ENCODE measurements at places on chromosomes 1 and 21.

DNA sequence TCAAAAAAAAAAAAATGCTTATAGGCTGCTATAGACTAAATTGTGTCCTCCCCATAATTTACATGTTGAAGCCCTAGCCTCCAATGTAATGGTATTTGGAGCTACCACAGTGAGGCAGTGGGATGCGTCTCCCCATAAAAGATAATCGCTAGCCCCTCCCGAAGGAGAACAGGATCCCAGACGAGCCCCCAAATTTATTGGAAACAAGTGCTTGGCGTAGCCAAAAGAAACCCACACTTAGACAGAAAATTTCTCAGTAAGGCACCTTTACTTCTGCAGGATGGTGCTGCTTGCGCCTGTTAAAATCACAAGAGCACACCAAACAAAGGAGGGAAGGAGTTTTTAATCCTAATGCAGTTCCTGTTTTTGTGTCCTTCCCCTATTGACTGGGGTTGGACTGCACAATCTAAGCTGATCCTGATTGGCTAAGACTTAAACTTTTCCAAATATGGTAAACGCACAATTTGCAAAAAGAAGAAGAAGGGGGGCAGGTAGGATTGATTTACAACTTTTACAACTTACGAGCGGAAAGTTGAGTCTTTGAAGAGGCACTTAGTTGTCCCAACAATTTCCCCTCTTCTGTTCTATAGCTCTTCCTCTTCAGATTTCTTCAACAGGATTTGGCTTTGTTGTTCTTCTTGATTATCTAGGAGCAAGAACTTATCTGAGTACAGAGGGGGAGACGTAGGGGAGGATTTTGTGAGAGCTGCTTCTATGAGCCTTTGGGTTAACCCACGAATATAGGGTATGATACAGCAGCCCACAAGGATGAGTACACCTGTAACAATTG, 3.0 kb upstream of the IPP start:
- no peak for DNase-seq

DNA sequence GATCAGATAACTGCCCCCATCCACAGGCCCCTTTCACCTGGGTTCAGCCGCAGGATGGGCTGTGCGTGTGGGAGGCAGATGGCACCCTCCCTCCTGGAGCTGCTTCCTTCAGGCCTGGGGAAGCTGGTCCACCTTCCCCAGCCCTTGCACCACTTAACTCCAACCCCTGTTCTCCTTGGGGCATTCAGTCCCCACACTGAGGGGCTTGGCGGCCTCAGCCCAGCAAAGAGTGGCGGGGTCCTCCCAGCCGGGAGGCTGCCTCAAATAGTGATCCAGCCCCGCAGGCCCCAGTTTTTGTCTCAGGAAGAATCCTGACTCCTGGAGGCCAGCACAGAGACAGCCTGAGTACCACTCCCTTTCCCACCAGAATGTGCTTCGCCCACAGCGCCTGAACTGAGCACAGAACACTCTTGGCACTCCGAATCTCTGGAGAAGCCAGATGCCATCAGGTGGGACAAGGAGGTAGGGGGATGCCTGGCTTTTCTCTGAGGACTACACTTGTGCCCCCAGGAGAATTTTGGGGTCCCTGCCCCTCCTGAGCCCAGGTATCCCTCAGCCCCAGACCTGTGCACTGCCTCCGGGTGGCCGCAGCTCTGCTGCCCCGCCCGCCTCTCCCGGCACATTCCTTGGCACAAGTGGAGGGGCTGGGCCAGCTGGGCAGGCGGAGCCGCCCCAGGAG, 936 bp downstream of the PAQR6 start:
- no peak for DNase-seq

GRCh38 chr21:15301736-15302135, 236.9 kb upstream of the NRIP1 start:
- no peak for DNase-seq

- DNase-seq, result no peak
Observed at GRCh38 chr1:167706931-167707877, 14.6 kb upstream of the MPZL1 start.

DNA sequence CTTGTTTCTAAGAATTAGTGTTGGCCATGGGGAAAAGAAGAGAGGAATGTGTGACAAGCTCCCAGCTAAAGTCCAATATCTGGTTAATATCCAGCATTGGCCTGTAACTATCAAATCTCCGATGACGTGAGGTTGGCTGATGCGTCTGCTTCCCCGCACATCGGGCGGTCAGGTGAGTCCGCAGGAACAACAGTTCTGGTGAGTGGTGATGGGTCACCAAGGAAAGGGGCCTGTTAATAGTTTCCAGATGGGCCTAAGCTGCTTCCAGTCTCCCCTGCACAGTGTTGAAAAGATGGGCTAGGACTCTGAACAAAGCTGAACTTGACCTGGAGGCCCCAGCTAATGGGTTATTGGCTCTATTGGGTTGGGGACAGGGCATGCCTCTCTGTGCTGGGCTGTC, 193.1 kb upstream of the EDN2 start:
- no peak for DNase-seq

DNA sequence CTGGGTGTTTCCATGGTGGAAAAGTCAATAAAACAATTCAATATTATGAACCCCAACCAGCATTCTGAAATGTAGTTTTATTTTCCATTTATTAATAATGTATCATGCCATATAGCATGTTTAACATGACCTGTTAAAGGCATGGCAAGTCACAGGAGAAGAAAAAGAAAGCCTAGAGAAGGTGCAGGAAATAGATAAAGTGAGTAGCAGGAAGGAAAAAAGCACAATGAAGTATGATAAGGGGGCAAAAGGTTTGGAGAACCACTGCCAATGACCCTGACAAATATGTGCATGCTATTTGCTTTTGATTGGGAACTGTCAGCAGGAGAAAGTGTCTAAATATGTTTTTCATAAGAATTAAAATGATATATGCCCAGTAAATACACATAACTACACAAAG, 85.6 kb downstream of the HMCN1 start:
- no peak for DNase-seq

GRCh38 chr1:115647919-115648650, 6.3 kb downstream of the VANGL1 start:
- no peak for DNase-seq

DNA sequence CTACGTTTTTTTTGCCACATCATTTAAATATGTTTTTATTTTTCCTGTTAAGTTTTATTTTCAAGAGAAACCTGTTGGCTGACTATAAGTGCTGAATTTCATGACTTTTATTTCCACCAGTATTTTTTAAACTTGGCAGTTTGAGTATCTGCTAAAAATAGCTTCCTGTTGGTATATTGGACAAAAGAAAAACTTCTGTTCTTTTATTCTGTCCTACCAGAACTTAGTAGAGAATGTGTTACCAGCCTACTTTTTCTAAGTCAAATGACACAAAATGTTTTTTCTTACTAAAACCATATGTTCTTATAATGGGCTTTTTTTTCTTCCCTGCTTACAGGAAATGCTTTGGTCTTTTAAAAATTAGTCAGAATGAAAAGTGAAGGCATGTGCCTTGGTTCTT, 7.6 kb downstream of the DR1 start:
- no peak for DNase-seq

- DNase-seq, result no peak
Observed at GRCh38 chr21:45386728-45387371, 18.1 kb upstream of the COL18A1 start.

GRCh38 chr1:9590201-9590600, 1.5 kb downstream of the TMEM201 start:
- DNase-seq, result no peak

GRCh38 chr21:43025636-43026180, 49.9 kb downstream of the CBS start:
- no peak for DNase-seq

DNA sequence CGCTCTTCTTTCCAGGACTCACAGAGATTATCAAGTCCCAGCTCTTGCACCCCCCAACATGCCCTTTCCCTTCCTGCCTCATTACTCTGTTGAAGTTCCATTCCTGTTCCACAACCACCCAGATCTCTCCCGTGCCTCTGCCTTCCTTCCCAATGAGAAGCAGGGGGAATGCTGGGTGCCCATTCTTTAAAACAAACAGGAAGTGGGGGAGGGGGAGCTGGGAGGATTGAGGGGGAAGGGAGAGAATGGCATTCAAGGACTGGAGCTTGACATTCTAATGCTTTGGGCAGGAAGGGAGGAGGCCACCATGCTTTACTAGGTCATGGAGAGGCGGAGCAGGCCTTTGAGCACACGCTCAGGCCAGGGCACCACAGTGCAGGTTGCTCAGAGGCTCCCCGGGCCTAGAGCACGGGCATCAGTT, 150.3 kb upstream of the IRF2BP2 start:
- no peak for DNase-seq

GRCh38 chr1:39001516-39002421, 10.7 kb downstream of the AKIRIN1 start:
- DNase-seq, result no peak

GRCh38 chr1:162138112-162138511, 68.6 kb downstream of the NOS1AP start:
- DNase-seq, result no peak

GRCh38 chr1:185804206-185804605, 70.0 kb downstream of the HMCN1 start:
- DNase-seq, result no peak

DNA sequence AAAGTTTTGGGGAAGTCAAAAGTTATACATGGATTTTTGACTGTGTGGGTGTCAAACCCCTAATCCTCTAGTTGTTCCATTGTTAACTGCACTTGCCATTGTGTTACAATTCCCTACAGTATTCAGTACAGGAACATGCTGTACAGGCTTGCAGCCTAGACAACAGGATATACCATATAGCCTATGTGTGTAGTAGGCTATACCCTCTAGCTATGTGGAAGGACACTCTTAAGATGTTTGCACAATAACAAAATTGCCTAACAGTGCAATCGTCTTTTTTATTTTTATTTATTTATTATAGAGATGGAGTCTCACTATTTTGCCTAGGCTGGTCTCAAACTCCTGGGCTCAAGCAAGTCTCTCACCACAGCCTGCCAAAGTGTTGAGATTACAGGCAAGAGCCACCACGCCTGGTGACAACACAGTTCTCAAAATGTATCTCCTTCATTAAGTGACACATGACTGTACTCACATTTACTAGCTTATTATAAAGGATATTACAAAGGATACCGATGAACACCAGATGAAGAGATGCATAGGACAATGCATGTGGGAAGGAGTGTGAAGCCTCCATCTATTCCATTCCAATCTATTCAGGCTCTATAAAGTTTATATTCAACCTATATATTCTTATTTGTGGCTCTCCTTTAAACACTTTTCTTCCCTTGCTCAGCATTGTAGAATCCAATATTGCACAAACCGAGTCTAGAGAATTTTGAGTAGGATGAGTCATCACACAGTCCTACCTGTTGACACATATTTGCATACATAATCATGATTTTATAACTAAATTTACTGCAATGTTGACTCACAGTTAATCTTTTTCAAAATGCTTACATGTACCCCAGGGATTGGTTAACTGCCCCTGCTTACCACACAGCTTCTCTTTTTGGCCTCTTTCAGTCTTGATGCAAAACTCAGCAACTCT, 28.4 kb upstream of the CEP350 start:
- DNase-seq, result no peak

DNA sequence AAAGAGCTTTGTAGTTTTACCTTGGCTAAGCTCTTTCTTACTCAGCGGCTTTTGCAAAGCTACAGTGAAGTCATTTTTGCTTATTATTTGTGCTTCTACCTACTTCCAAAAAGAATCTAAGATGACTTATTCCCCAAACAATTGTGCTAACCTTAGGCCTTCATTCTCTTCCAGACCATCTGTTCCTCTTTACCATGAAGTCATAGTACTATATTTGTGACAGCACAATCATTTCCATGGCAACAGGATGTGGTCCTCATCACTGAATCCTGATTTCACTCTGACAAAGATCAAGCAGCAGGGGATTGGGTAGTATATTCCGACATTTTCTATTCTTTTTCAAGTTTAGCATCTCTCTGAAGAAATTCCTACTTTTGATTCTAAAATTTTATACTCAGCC, 24.8 kb upstream of the NMNAT2 start:
- no peak for DNase-seq

DNA sequence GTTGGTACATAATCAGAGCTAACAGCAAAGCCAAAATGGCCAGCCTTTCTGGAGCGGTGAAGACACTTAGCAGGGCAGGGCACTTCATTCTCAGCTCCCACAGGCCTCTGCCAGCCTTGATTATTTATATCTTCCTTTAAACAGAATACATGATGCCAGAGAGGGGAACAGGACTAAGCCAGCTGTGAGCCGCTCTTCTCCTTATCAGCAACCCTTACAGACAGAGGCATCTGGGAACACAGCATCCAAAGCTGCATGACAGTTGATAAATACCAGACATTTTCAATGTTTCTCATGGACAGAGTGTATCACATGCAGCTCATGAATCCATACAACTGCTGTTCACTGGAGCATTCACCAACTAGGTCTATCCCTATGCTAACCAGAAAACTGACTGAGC, 29.1 kb downstream of the DNAJC11 start:
- DNase-seq, result no peak

GRCh38 chr1:36675931-36676562, 193.3 kb upstream of the CSF3R start:
- no peak for DNase-seq

GRCh38 chr1:10106756-10107475, 74.2 kb downstream of the UBE4B start:
- DNase-seq, result no peak

GRCh38 chr1:98706173-98706843, 44.8 kb downstream of the SNX7 start:
- no peak for DNase-seq

Measured in GF-D8 (cell line).